ENCODE measurements at places on chromosomes 1 and 21.

DNA sequence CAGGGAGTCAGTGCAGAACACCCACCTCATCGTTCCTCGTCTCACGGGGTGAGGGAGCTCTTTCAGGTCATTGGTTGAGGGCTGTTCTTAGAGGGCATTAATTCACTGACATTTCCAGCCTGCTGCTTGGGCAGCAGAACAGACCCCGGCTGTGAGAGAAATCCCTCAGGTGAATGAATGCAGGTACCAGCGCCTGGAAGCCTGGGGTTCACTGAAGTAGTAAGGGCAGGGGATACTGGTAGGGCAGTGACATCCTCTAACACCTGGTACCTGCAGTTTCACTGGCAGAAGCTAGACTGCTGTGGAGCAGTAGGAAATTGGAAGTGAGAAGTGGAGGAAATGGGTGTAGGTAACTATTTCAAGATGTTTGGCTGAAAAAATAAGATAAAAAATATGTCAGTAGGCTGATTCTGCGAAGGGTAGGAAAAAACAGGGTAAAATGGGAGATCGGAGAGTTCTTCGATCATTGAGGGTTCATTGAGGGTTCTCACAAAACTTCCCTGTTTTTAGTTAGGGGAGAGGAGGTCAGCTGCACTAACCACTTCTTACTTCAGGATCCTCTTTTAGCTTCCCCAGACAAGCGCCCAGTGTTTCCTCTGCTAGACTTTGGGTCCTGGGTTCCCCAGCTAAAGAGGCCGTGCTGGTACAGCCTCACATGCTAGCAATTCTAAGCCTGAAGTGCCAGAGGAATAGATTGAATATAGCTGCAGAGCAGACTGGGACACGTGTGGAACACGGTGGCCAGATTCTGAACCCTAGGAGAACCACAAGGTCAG lies 55.2 kb downstream of the RNF220 start:
- no peak for DNase-seq

- no peak for DNase-seq
Observed at GRCh38 chr1:234437423-234438171, 41.4 kb downstream of the TARBP1 start.

- no peak for DNase-seq
Observed at GRCh38 chr1:205210756-205211168, 740 bp downstream of the DSTYK start.

DNA sequence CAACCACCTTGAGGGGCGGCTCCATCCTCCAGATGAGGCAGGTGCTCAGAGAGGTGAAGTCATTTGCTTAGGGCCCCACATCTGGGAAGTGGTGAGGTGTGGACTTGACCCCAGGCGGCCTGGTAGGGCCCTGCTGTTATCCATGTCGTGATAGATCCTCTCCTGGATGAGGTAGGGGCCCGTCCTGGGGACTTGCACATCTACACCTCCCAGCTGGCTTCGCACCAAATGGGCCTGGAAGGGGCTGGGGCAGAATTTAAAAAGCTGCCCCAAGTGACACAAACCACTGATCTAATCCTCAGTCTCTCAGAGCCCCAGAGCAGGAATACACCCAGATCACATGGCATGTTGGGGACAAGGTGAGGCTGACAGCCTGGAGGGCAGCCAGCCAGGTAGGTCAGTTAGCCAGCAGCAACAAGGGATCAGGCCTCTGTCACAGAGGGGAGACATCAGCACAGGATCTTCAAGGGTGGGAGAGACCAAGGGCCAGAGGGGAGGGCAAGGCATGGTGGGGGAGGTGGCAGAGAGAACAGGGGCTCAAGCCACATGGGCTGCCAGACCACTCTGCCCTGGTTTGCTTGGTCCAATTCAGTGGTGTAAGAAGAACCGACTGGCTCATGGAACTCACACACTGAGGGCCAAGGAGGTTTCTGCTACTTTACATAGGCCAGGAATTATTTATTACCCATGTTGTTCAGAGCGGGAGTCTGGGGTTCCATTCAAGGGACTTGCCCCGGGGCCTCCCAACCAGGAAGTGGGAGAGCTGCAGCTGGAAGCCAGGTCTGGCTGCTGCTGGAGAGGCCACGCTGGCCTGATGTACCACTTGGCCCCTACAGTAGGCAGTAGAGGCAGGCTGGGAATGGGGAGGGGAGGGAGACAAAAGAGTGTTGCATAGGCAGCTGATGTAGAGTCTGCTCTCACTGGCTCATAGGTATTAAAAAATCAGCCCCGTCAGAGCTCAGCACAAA lies 12.1 kb downstream of the LRP8 start:
- DNase-seq, result no peak

- DNase-seq, result no peak
Observed at GRCh38 chr1:155342842-155343241, 22.1 kb downstream of the RUSC1 start.

DNA sequence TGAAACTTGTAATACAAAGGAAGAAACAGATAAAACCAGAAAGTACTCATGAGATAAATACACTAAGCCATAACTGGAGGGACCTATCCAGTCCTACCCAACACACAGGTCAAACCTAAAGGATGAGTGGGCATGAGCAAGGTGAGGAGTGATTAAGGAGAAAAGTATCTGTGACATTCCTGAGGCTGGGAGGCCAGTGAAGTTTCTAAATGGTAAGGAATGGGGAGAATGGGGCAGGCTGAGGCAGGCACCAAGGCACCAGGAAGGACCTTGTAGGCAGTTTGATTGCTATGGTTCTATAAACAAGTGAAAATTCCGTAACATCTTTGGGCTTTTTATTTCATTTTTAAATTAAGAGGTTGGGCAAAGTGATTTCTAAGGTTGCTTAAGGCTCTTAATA lies 10.4 kb downstream of the DDX59 start:
- DNase-seq, result no peak

GRCh38 chr1:30846587-30846986 lies 62.0 kb downstream of the SDC3 start:
- DNase-seq, result no peak

- DNase-seq, result no peak
Observed at GRCh38 chr21:43302769-43303168, 124.2 kb downstream of the SIK1 start.

DNA sequence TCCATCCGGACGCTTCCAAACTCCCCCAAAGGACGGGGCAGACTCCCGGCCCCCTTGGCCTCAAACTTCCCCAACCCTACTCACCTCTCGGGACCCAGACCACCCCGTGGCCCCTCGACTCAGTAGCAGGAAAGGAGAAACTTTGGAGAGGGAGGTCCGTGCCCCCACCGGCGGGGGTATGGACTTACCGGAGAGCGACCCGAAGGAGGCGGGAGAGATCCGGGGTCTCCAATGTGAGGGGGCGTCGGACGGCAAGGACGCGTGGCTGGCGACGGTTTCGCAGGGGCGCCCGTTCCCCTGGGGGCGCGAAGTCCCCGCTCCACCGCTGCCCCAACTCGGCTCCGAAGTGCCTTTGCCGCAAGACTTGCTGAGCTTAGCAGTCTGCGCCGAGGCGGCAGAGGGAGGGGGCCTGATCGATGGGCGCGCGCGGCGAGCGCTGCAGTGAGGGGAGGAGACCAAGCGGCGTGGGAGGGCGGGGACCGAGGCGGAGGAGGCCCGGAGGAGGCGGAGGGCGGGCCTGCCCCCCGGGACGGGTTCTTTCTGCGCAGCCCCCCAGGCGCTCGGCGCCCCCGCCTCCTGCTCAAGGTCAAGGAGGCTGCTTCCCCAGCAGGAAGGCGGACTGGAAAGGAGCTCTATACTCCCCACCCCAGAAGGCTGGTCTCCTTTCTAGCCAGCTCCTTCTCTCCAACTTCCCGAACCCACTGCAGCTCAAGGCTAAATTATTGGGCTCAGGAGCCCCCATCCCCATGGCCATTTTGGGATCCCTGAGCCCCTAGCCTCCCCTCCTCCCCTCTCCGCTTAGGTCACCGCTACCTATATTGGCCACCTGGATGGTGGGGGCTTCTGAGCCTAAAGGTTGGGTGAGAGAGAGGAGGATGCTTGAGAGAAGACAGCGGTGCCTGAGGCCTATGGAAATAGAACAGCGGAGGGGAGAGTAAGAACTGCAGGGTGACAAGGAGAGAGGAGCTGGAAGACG lies at the start of gene SYT2:
Gene SYT2 (minus strand): TSS at position 385 of the 976 bp plus-strand sequence. CDS start 104,682 bp downstream, outside the sequence.
- DNase-seq, result no peak

DNA sequence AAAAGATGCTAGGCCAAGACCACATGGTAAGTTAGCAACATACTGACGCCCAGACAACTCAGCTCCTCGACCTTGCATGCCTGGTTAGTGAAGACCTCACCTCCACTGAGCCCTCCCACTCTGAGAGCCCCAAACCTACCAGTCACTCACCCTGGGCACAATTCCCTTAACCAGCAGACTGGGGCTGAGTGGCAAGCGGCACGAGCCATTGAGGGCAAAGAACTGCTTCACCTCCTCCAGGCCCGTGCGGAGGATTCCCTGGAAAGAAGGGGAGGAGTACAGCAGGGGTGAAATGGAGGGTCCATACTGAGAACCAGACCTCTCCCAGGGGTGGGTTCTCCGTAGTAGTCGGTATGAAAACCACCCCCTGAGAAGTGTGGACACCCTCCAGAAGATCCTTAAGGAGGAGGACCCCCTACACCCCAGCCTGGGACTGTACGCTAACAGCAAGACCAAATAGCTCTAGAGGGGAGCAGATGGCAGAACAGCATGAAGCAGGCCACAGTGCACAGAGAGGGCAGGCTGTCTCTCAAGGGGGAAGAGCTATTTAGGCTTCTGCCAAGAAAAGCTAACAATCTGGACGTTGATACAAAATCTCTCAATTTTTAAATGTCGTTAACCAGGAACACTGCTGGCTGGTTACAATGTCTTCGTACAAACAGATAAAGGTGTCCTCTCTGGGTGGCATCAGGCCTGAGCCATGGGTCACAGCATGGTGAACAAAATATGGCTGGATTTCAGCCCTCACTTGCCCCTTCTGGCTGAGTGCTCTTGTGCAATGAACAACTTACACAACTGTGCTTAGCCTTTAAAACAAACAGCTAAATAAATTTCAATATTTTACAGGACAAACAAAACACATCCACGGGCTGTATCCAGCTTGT lies 31.0 kb upstream of the PPP1R15B start:
- no peak for DNase-seq

GRCh38 chr1:39405358-39405757 lies 86.1 kb upstream of the BMP8A start:
- DNase-seq, result no peak

DNA sequence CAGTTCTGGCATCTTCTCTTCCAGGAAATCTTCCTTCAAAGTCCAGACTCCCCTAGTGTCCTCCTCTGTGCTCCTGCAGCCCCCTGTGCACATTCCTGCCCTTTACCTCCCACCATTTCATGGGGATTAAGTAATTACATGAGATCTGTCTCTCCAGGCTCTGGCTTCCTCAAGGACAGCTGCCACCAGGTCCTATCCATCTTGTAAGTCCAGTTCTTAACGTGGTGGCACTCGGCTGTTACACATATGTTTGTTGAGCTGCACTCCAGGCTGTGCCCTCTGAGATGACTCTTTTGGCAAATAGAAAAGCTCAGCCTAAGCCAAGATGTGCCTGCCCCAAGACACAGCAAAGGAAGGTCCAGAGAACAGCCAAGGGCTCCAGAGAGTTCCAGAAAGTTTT lies 57.4 kb upstream of the CAMK1G start:
- no peak for DNase-seq

DNA sequence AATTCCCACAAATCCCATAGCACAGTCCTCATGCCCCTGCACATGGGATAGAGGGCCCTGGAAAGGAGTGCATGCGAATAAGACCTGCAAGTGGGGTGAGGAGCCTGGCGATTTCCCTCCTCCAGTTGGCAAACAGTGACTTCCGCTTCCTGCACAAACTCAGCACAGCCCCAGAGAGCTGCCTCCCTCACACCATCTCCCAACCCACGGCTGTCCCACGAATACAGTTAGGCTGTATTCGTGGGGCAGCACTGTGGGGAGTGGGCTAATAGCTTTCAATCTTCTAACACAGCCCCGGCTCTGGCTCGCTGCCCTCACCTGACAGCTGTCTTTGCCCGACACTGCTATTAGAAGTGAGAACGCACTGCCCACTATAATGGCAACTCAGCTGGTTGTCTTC lies 28.2 kb upstream of the CNTN2 start:
- no peak for DNase-seq

DNA sequence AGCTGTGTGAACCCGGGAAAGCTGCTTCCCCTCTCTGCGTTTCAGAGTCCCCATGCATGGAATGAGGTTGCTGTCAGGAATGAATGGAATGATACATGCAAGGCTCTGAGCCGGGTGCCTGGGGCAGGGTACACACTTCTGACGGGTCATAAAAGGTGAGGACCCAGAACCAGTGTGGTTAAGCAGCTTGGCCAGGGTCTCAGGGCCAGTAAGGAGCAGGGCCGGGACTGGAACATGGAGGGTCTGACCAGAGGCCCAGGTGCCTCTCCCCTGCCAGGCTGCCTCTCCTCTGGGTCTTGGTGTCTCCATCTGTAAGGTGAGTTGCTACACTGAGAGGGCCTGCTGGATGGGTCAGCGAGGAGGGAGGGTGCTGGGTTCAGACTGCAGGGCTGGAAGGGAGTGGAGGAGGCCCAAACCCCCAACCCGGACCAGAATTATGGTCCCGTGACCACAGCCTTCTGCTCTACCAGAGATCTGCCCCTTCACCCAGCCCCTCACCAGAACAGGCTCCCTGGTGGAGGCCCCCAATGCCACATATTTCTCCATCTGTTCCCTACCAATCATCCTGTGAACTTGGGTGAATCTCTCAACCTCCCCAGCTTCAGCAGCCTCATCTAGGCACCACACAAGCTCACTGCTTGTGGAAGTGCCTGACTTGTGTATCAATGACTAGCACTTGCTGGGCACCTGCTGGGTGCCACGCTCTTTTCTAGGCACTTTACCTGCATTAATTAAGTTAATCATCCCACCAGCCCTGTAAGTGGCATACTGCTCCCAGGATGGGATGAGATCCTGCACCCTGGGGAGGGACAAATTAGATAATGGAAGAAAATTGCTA lies 16.2 kb upstream of the LRP8 start:
- DNase-seq, result no peak

- DNase-seq, result no peak
Observed at GRCh38 chr1:200429221-200429751, 19.4 kb upstream of the ZNF281 start.

GRCh38 chr1:175081983-175082382 lies 14.3 kb downstream of the TNN start:
- no peak for DNase-seq

DNA sequence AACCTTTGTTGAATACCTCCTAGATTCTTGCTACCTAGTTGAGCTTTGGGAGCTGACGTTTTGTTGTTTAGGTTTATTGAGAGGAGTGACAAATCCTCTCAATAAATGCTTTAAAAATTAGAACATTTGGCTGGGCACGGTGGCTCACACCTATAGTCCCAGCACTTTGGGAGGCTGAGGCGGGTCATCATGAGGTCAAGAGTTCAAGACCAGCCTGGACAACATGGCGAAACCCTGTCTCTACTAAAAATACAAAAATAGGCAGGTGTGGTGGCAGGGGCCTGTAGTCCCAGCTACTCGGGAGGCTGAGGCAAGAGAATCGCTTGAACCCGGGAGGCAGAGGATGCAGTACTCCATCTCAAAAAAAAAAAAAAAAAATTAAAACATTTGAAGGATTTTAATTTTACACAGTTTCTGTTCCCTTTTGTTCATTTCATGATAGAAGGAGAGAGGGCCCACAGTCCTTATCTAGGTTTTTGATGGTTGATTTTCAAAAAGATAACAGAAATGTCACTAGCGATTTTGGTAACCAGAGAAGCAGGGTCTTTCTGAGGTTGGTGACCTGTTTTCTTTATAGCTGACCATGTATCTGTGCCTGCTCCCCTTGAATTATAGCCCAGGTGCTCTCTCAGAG lies 44.2 kb upstream of the PIGV start:
- DNase-seq, result no peak

- DNase-seq, result peak; percentile 85
Observed at GRCh38 chr1:6259491-6260362, 1.2 kb downstream of the GPR153 start.

Data from stimulated activated effector memory CD8-positive, alpha-beta T cell treated with anti-CD3 and anti-CD28 coated beads, Interleukin-12 subunit alpha, Interleukin-12 subunit beta, amount 100 ng/mL, for 72 hours (primary cell).